ENCODE measurements at places on chromosomes 6 and 20.

- no peak for DNase-seq
These were observed 14.7 kb downstream of the PI16 start for GRCh38 chr6:36969240-36969691.

DNA sequence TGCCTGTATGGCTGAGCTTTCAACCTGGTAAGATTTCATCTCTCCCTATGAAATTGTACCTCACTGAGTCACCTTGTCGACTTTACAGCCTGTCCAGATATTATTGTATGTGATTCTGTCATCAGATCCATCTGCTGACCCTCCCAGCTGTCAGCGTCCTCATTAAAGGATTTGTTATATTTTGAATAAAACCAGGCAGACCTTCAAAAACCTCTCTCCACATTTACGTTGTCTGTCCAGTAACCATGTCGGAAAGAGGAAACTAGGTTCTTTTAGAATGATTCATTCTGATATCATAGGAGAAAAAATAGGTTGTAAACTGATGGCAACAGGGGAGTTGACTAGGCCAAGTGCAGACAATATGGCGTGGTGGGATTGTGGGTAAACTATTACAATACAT lies 38.5 kb downstream of the TSPYL4 start:
- DNase-seq = no peak

- no peak for DNase-seq
These were observed 471.5 kb downstream of the HDGFL1 start for GRCh38 chr6:23040899-23041298.

DNA sequence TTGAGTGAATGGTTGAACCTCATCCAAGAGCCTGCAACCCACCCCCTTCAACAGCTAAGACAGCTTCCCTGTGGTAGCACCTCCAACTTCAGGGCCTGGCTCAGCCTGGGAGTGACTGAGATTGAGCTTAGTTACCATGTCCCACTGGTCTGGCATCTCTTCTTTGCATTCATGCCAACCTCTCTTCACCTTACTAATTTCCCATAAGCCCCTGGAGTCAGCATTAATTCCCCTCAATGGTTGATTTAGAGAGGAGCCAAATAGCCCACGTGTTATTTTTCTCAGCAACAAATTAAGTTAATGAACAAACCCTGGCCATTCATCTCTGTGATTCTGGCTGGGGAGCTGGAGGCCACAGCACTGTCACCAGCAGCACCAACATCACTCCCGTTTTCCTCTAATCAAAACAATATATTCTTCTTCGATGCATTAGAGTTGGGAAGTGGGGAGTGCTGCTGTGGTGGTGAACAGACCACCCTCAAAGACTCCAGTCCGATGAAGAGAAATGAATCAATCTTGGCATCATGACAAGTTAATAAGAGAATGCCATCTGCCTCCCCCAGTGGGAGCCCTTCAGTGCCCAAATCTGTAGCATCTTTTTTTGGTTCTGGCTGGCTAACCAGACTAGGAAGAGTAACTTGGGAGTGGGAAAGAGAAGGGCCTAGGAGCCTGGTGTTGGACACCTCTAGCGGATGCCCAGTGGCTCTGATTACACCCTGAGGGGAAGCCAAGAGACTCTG lies 316.9 kb upstream of the RNF24 start:
- no peak for DNase-seq

DNA sequence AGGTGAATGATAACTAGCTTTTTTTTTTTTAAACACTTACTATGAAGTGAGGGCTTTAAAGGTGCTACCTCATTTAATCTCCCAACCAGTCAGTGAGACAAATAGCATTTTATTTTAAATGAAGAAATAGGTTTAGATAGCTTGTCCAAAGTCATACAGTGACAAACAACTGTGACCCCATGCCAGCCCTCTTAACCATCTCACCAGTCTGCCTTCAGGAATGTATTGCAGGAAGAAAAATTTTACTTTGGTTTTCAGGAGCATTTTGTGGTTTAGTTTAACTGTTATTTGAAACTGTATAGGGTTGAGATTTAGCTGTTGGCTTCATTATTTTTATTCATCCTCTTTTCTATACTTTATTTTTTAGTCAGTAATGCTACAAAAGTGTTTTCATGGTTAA lies 18.6 kb downstream of the DSE start:
- DNase-seq = no peak

DNA sequence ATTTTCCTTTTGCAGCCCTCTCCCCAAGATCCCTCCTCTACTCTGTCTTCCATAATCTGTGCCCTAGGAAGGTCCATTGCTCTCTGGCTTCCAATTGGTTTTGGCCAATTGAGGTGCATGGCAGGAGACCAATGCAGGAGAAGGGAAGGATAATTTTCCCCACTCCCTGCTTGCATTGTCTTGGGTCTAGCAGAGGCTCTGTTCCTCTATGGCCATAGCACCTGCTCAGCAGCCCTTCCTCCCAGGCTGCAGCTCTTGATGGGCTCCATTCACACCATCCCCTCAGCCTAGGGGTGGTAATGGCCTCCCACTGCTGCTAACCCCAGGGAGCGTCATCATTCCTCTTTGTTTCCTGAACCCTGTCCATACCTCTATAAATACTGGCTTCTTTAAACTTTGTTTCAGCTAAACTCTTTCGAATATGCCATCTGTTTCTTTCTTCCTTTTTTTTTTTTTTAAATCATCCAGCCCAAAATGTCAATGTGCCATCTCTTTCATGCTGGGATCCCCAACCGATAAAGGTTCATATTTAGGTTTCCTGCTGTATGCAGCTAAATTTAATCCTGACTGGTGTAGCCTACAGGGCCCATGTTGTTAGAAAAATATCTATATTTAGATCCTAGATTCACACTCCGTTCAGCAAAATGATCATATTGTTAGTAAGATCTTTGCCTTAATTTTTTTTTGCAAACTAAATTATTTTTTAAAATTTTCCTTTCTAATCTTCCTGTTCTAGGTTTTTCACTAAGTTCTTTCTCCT lies 63.8 kb downstream of the HECA start:
- no peak for DNase-seq

DNA sequence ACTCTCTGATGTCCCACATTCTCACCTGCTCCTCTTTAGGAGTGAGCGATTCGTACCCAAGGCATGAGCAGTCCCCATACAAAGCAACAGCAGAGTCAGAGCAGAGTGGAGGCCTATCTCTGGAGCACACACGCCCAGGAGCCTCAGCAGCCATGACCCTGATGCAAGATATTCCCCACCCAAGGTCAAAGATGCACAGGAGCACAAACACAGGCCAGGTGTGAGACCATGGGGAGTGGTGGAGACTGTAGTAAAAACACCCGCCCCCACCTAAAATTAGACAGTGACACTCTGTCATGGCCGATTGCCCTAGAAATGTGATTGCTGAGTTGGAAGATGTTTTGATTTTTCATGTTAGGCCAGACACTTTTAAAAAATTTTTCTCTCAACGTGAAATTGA lies 21.4 kb downstream of the RRBP1 start:
- no peak for DNase-seq

GRCh38 chr6:16092140-16092539 lies 36.7 kb upstream of the MYLIP start:
- no peak for DNase-seq

- DNase-seq = no peak
These were observed 160.9 kb downstream of the FRK start for GRCh38 chr6:115899730-115900282.

GRCh38 chr6:135801755-135802465 lies 49.6 kb upstream of the PDE7B start:
- no peak for DNase-seq

- DNase-seq = no peak
These were observed 65.7 kb upstream of the PTGIS start for GRCh38 chr20:49633643-49634042.

All from GM12891 (cell line).